ENCODE measurements at places on chromosomes 11 and 22.

DNA sequence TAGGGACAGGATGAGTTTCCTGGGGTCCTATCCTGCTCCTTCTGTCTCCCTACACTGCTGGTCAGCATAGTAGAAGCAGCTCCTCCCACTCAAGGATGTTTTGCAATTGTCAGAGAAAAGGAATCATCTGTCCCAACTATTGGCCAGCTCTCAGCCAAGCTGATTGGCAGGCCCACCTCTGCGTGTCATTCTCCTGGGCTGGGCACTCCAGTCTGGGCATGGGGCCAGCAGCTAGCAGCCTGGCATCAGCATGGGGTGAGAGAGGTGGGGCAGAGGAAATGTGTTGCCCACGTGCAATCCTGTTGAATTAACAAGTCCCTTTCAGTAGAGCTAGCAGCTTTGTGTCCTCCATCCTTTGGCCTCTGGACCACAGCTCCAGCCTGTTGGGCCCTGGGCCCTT is 14.1 kb downstream of the ANKK1 start:
- no peak for DNase-seq

- DNase-seq, result no peak
Measured at GRCh38 chr22:45996241-45997076, 19.5 kb upstream of the WNT7B start.

- peak; percentile 48 for DNase-seq
Measured at GRCh38 chr22:30266445-30267381, at the start of gene OSM. TSS of gene OSM (minus strand) at chr22:30266851. CDS start at chr22:30266799, 52 bp downstream.

DNA sequence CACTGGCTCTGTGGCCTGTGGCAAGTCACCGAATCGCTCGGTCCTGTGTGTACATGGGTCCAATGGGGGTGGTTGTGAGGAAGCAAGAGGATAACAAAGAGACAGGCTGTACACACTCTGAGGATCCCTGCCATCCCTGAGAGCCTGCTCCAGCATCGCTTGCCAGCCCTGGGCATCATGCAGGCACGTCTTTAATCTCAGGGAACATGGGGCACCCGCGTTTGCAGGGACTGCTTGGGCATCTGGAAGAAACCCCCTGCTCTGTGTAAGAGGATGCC is 1.3 kb upstream of the C1QTNF5 start:
- DNase-seq, result no peak

- DNase-seq, result no peak
Measured at GRCh38 chr11:73237471-73238290, 19.6 kb downstream of the P2RY2 start.

GRCh38 chr22:47199261-47199978 is 437.0 kb downstream of the TBC1D22A start:
- DNase-seq, result no peak

DNA sequence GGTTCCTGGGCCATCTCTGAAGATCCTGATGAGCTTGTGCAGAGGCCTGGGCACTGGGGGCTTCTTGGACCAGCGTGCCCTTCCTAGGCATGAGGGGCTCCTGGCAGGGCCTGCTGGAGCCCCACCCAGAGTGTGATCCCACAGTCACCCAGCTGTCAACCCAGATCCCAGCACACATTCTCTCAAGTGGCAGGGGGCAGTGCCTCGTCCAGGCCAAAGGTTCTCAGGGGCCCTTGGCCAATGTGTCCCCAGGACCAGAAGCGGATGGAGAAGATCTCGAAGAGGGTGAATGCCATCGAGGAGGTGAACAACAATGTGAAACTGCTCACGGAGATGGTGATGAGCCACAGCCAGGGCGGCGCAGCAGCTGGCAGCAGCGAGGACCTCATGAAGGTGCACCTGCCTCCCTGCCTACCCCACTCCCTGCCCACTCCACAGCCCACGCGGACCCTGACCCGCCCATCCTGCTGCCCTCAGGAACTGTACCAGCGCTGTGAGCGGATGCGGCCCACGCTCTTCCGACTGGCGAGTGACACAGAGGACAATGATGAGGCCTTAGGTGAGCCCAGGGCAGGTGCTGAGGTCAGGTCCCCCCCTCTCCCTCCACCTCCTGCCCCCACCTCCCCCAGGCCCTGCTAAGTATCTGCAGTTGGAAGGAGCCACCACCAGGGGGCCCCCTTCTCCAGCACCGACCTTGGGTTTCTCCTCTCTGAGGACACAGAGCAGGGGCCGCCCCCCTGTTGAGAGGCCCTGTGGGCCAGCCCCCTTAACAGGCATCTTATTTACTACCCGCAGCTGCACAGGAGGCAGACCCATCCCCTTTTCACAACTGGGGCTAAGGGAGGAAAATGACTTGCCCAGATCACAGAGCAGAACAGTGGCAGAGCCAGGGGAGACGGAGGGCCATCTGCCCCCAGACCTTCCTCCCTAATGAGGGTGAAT is 14.7 kb downstream of the GGA1 start:
- DNase-seq, result peak; percentile 67

DNA sequence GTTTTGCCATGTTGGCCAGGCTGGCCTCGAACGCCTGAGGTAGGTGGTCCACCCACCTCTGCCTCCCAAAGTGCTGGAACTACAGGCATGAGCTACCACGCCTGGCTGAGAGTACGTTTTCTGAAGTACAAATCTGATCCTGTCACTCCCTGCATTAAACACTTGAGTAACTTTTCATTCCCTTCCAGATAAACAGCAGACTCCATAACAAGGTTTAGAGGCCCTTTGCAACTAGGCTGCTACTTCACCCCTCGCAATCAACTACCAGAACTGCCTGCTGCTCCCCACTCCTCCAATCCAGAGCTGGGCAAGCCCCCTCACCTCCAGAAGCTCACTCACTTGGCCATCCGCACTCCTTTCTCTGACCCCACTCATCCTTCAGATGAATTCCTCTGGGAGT is 1.5 kb downstream of the KCTD14 start:
- no peak for DNase-seq

GRCh38 chr11:36070213-36070953 is 126.5 kb downstream of the LDLRAD3 start:
- DNase-seq, result no peak

- no peak for DNase-seq
Measured at GRCh38 chr11:116696381-116696941, 76.3 kb downstream of the BUD13 start.

All from stimulated activated CD4-positive, alpha-beta T cell treated with anti-CD3 and anti-CD28 coated beads, TNF-alpha, amount 100 ng/mL, for 48 hours (primary cell).